SHP77 treated with DMSO at 0.1 percent for 48 hours (cell line): ENCODE measurements at places on chromosomes 4 and X.

- DNase-seq, result peak; percentile 44
These were observed 267.1 kb downstream of the ARHGAP24 start for GRCh38 chr4:85741921-85742591.

GRCh38 chrX:148080593-148080992, 99.5 kb downstream of the FMR1NB start:
- no peak for DNase-seq

- DNase-seq, result no peak
These were observed 253.7 kb upstream of the DIAPH2 start for GRCh38 chrX:96430756-96431455.

DNA sequence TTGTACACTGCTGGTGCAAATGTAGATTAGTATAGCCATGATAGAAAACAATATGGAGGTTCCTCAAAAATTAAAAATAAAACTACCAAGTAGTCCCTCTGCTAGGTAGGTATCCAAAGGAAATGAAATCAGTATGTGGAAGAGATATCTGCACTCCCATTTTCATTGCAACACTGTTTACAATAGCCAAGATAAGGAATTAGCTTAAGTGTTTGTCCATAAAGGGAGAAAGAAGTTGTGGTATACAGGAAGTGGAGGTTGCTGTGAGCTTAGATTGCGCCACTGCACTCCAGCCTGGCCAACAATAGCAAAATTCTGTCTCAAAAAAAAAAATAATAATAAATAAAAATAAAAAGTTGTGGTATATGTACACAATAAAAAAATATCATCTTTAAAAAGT, 325.0 kb upstream of the EMCN start:
- DNase-seq, result no peak

GRCh38 chr4:8296491-8296890, 26.9 kb downstream of the HTRA3 start:
- no peak for DNase-seq

DNA sequence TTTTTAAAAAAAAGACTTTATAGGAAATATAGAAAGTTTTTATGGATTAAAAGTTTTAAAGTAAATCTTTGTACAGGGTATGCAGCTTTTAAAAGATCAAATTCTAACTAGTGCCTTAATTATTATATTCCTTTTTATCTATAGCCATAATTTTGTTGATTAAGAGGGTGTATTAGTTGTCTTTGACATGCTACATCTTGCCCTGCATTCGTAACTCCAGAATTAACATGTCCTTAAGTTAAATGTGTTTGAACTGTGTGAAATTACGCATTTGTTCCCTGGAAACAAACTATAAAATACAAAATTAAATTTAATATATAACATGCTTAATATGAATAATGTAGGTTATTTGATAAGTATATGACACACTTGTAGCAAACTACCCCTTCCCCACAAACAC, 66.3 kb downstream of the PTPN13 start:
- no peak for DNase-seq
